ENCODE measurements at places on chromosomes 13 and 19.

DNA sequence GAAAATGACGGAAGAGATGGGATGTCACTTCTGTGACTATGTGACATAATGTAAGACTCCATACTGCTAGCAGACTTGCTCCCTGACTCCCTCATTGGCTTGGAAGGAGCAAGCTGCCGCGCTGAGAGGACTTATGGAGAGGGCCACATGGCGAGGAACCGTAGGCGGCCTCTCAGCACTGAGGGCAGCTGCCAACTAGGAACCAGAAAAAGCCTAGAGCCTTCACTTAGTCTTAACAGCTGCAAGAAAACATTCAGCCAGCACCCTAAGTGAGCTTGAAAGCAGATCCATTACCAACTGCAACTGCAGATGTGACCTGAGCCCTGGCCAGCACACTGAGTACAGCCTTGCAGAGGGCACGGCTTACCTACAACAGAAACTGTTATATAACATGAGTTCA is 33.9 kb downstream of the USP12 start:
- DNase-seq = no peak

GRCh38 chr13:39039041-39039440 is 785 bp downstream of the NHLRC3 start:
- DNase-seq = no peak

- DNase-seq = no peak
These were observed 385.5 kb downstream of the NDFIP2 start for GRCh38 chr13:79866436-79866835.

- DNase-seq = peak; percentile 15
These were observed 604.4 kb upstream of the SPRY2 start for GRCh38 chr13:80945328-80945727.

DNA sequence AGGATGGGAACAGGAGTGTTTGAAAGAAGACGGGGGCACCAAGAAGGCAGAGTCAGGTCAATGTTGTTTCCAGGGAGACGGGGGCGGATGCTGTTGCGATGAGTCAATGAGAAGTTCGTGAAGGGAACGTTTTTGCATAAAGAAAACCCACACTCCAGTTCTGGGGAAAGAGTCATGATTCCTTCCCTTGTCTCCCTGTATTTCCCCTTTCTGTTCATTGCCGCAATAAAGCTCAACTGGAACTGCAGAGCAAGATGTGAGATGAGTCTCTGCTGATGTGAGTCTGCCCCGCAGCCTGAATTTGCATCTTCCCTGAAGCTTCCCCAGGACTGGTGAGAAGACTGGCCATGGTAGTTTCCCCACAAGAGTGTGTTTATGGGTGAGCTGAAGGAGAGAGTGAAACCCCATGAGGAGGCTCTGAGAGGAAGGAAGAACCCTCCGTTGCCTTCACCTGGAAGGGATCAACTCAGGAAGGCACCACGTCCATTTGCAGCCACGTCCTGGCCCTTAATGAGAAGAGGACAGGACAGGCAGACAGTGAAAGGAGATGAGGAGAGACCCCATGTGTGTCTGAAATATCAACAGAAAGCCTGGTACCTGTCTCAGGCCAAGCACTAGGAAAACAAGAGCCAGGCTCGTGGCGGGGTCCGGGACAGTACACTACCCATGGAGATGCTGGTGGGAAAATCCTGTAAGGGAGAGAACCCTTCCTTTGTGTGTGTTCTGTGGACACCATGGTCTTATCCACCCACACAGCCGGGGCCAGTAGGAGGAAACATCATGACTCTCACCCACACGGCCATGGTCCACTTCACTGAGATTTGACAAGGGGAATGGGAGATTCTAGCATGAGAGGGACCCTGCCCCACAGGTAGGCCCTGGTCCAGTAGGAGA is 13.7 kb downstream of the LILRA1 start:
- no peak for DNase-seq
